HEK293T (cell line): ENCODE measurements at places on chromosomes 11 and 22.

DNA sequence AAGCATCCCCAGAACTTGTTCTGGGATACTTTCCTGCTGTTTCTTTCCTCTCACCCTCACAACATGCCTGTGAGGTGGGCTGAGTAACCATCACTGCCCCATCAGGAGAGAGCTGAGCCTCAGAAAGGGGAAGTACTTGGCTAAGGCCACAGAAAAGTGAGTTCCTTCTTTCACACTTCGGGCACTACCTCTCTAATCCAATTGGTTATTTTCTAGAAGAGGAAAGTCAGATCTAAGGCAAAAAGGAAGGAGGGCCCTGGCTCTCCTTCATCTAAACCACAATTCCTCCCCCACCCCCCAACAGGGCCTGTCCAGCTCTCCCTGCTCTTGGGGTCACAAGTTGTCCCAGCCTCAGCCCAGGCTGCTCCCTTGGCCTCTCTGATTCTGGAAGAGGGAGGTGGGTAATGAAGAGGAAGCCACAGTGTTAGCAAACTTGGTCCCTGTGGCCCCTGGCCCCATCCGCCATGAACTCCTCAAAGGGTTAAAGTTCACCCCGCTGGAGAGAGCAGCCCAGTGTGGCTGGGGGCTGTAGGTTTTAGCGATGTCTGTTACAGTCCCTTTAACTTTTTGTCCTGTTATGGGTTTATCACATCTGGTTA is 34.0 kb downstream of the SLC22A12 start:
- DNase-seq = no peak

DNA sequence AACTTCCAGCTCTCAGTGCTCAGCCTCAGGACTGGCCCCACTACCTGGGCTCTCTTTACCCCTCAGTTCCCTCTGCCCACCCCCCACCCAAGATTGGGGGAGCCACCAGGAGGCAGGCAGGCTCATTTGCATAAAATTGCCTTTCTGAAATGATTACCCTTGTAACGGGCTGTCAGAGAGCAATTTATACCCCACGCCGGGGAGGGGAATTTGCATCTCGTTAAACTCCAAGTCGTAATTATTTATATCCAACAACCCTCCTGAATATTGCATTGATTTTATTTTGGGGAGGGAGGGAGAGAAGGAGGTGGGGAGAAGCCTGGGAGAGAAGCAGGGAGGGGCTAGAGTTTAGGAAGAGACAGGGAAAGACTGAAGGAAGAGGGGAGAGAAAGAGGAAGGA is 8.3 kb downstream of the NRXN2 start:
- no peak for DNase-seq

GRCh38 chr11:63710476-63711217 is 29.3 kb downstream of the RTN3 start:
- DNase-seq = peak; percentile 29

DNA sequence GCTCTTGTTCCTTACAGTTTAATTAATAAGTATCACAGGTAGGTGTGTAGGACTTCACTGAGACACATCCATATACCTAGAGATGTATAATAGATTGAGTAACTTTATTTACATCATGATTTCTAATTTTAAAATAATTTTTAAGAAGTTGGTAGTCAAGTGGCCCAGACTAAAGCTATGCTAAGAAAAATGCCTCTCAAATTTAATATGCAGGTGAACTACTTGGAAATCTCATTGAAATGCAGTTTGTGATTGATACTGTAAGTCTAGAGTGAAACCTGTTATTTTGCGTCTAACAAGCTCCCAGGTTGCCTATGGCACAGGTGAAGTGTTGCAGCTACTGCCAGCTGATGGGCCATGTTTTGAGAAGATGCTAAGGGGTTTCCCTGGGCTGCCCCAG is at the start of gene OOSP4B:
Gene OOSP4B, plus strand, starts transcription at position 301 of the 400 bp plus-strand sequence.
- no peak for DNase-seq

DNA sequence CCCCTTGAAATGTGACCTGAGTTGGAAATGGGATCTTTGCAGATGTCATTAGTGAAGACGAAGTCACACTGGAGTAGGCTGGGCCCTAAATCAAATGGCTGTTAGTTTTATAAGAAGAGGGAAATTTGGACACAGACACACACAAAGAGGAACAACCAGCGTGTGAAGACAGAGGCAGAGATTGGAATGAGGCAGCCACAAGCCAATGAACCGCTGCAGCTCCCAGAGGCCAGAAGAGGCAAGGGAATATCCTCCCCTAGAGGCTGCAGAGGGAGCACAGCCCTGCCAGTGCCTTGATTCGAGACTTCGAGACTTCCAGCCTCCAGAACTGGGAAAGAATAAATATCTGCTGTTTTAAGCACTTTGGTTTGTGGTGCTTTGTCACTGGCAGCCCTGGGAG is 484.5 kb downstream of the MN1 start:
- DNase-seq = no peak

- no peak for DNase-seq
These were observed 66.3 kb upstream of the TNRC6B start for GRCh38 chr22:40111451-40111850.

DNA sequence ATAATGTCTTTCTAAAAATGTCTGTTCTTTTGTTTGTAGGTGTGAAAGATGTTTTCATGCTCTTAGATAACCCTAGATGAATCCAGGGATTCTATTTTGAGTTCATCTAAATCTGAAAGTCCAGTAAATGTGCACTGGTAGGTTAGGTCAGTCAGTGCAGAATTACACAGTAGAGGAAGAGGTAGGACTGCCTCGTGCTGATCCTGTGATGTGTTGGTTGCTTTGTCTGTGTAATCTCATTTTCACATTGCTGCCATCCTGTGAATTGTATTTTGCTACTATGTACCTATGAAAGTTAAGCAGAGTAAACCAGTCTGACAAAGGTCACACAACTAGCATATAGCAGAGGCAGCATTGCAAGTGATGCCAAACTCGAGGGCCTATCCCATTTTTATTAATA is 36.5 kb downstream of the ATXN10 start:
- no peak for DNase-seq
